ENCODE measurements at places on chromosomes 6 and 20.

DNA sequence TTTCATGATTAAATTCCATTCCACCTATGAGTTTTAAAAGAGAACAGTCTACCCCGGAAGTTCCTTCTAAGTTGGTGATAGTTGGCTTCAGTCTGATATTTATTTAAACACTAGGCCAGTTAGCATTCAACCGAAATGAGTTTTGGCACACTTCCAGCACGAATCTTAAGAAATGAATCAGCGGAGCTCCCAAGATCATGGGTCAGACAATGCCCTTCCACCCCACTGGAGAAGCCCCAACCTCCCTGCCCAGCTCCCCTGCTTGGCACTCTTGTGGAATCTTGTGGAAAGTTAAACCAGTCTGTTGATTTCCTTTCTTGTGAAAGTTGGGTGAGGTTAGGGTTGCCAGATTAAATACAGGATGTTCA is 64.3 kb downstream of the MKKS start:
- DNase-seq = no peak

- no peak for DNase-seq
These were observed 47.5 kb upstream of the JAG1 start for GRCh38 chr20:10721137-10721896.

DNA sequence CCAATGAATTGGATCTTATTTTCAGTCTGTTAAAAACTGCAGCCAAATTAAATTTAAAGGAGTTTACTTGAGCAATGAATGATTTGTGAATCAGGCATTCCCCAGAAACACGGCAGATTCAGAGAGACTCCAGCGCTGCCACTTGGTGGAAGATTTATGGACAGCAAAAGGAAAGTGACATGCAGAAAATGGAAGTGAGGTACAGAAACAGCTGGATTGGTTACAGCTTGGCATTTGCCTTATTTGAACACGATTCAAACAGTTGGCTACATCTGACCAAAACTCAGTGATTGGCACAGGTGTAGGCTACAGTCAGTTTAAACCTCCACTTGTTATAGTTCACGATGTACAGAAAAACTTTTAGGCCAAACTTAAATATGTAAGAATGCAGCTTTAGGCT is 257.6 kb upstream of the IMPG1 start:
- DNase-seq = no peak

GRCh38 chr6:31083742-31084354 is 28.5 kb downstream of the C6orf15 start:
- no peak for DNase-seq

DNA sequence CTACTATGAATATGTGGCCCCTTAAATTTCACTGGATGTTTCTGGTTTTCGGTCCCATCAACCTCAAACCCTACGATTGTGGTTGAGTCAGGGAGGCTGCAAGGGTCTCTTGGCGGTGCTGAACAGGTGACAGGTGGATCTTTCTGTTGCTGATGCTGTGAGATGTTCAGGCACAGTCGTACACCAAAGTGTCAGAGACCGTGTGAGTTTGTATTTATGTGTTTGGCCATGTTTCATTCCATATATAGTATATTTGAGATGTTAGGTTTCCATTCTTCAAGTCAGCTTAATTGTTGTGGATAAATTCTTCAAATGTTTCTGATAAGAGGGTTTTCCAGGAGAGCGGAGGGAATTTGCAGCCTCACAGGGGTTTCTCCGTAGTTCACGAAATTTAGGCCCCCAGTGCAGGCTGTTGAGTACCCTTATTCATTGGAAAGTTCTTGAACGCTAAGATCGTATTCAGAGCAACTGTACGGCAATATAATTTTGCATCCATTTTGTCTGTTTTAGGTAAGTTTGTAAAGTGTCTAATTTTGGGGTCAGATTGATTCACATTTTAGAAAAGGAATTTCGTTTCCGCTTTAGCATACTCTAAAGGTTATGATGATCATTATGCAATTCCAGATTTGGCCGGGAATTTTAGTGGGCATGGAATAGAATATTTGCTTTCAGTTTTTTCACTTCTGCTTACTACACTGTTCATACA is 1.2 kb downstream of the TAB2 start:
- DNase-seq = no peak

- peak; percentile 65 for DNase-seq
These were observed 267.4 kb upstream of the CDH4 start for GRCh38 chr20:60984666-60985065.

GRCh38 chr20:43046966-43047365 is 142.7 kb downstream of the PTPRT start:
- no peak for DNase-seq

DNA sequence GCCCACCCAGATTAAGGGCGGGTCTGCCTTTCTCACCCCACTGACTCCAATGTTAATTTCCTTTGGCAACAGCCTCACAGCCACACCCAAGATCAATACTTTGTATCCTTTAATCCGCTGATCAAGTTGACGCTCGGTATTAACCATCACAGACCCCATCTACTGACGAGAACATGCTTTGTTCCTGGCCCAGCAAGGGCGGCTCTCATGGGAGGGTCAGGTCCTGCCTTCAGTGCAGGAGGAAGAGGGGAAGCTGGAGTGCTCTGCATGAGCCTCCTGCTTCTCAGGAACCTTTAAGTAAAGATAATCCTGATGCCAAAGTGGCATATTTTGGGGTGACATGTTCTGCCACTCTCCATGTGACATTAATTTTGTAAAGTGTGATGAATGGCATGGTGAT is 8.3 kb downstream of the KIF25 start:
- no peak for DNase-seq

DNA sequence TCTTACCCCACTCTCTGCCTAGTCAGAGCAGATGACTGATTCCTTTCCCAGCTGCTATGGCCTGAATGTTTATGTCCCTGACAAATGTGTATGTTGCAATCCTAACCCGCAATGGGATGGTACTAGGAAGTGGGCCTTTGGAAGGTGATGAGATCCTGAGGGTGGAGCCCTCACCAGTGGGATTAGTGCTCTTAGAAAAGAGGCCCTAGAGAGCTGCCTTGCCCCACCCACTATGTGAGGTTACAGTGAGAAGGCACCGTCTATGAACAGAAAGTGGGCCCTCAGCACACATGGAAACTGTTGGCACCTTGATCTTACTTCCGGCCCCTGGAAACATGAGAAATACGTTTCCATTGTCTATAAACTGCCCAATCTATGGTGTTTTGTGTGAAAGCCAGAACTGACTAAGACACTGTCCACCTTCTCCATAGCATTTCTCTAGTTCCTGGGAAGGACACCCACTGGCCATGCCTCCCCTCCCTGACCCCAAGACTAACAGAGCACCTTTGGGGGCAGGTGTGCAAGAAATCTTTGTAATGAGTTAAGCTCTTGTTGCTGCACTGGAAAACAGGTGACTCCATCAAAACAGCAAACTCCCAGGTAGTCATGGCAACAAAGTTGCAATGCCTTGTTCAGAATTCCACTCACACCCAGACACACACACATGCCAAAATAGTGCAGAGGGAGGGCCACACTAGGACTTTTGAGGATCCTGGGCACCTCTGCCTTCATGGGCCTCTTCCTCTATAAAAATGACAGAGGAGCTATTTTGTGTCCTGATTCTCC is 16.2 kb downstream of the GABRR2 start:
- no peak for DNase-seq

DNA sequence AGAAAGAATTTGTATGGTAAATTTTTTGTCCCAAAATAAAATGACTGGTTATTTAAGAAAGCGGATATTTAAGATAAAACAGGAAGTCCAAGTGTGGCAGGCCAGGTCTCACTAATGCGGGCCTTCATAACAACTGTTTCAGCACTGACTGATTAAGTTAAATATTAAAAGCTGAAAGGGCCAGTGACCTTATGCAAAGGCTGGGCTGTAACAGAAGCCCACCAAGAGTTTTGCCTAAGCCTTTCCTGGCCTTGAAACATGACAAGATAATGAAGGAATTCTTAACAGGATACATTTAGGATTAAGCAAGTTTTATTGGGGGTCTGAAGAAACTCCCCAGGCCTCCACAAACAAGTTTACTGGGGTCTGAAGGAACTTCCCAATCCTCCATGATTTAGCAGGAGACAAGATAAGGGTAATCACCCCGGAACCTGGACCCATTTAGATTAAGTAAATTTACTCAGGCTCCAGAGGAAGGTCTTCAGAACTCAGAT is 36.3 kb downstream of the ZNF133 start:
- no peak for DNase-seq

DNA sequence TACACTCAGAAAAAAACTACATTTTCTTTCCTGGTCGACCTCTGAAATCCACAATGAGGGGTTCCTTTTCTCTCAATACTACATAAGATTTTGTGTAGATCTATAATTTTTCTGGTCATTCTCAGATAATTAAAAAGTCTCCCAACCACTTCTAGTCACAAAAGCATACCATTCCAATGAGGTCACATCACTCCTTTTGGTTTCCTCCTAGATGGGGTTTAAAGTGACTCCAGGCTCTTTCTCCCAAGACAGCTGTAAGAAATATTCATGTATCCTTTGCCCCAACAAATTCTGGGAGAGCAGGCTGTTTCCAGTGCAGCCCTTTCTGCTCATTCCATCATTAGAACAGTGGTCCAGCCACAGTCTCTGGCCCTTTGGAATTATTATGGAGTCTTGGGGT is 43.1 kb upstream of the BEND6 start:
- DNase-seq = no peak

DNA sequence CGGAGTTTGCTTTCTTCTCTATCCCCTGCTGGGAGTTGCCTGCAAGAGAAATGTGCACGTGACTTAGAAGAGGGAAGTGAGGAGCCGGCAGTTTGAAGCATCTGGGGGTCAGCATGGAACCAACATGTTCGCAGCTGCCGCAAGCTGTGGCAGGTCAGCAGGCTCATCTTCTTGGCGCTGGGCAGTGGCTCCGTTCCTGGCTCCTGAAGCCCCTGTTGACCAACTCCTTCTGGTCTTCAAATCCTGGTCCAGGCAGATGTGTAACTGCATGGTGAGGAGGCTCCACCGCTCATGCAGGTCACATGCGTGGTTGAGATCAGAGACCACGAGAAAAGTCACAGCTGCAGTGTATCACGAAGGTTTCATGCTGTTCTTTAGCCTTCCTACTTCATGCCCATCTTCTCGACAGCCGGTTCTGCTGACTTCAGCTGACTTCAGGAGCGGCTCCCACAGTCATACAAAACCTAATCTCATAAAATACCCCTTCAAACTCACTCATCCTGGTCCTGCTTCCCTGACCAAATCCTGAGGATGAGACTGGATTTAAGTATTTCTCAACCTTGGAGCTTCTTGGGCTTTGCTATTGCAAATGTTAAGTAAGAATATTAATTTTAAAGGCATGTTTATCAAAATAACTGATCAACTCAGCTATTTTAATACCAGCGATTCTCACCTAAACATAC is 44.9 kb upstream of the BCAS1 start:
- DNase-seq = no peak

DNA sequence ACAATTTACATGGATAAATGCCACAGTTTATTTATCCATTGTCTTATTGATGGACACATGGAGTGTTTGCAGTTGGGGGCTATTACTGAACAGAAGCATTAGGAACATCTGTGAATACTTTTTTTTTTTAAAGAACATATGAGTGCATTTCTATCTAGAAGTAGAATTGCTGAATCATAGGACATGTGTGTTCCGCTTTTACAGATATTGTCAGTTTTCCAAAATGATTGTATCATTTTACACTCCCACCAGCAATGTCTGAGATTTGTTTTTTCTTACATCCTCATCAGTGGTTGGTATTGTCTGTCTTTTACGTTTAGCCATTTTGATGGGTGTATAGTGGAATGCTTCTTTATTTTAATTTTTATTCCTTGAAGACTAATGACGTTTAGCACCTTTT is 42.0 kb upstream of the ASIP start:
- DNase-seq = no peak

GRCh38 chr6:140979642-140980091 is 1153.1 kb upstream of the GJE1 start:
- DNase-seq = no peak

- DNase-seq = no peak
These were observed 75.2 kb downstream of the RAMACL start for GRCh38 chr6:166511316-166511715.

GRCh38 chr6:49636713-49637349 is at the start of gene RHAG:
TSS of gene RHAG (minus strand) at chr6:49636839. CDS start at chr6:49636812, 27 bp downstream.
- DNase-seq = no peak

- no peak for DNase-seq
These were observed 14.0 kb downstream of the RIMS4 start for GRCh38 chr20:44796311-44796710.

DNA sequence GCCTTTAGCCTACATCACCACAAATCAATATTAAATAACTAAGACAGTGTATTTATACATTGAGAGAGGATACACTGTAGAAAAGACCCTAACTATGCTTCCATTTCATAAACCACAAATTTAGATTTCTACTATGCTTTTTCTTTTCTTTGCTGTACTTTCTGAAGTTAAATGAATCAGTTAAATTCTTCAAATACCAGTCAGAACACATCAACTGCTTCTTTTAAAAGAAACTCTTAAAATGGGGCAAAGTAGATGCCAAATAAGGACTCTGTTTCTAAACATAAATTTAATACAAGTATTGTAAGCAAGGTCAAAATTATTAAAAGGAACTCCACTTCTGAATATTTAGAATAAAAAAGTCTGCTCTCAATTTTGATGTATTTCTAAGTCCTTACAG is 76.9 kb downstream of the GMDS start:
- no peak for DNase-seq

DNA sequence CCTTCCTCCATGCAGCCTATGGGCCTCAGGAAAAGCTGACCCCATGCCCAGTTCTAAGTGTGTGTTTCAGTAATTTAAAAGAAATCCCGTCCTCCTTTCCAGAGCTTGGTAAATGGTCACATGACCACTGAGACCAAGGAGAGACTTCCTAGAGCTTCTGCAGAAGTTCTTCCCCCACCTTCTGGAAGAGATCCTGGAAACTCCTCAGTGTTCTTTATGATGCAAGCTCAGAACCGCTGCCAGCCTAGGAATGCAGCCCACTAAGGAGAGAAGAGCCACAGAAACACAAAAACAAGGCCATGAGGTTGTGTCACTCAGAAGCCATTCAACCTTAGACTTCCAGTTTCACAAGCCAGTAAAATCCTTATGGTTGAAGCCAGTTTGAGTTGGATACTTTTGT is 348.4 kb downstream of the TPBG start:
- DNase-seq = no peak

DNA sequence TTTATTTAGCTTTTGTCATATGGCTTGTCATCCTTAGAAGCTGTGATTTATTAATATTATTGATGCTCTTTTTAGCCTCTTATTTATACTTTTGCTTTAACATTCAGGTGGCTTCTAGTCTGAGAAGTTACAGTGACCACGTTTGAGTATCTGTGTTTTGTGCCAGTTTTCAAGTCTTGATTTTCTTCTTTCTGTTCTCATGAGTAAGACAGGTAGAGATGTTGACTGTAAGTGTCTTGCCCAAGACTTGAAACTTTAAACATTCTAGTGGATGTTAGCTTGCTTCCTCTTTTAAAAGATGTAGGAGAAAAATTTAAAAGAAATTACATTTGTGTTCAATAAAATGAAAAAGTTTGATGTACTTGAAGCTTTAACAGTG is 122.6 kb downstream of the LRRC1 start:
- no peak for DNase-seq

Measured in NCI-H2029 (cell line).